ENCODE measurements at places on chromosomes 4 and X.

- DNase-seq, result no peak
Measured at GRCh38 chrX:103423955-103424638, 47.8 kb downstream of the BEX3 start.

- DNase-seq, result no peak
Measured at GRCh38 chr4:61200187-61200915, at the start of gene ADGRL3. Gene ADGRL3 (plus strand): TSS chr4:61200326.

GRCh38 chrX:40007756-40008705, 89.7 kb downstream of the BCOR start:
- no peak for DNase-seq

GRCh38 chr4:88866862-88867550, 169.4 kb upstream of the NAP1L5 start:
- DNase-seq, result no peak

- no peak for DNase-seq
Measured at GRCh38 chrX:150506020-150506419, 62.4 kb upstream of the MTM1 start.

DNA sequence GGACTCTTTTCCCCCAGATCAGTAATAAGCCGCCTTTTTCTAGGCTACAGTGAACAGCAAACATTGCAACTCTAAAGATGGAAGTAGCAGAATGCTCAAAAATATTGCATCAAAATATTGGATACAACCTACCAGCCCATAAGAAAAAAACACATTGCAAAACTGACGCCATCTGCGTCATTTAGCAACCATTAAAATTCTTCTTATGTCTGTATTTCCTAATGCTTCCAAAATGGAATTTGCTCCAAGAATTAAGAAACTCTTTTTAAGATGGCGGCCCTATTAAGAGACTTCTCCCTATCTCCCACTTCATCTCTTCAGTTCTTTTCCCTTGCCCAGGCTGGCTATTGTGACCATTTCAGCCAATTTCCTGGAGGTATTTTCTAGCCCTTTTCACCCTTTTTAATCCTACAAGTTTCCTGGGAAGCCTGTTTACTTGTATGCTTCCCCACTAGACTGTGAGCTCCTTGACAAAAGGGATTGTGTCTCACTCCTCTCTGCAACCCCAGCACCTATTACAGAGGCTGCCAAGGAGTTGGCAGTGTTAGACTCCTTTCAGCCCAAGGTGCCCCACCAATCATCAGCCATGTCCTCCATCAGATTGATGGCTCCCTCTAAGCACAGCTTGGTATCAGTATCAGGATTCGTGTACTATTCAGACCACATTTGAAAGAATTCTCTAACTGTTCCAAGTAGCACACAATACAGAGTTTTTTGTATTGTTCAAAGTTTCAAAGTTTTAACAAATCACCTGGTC, 4.4 kb downstream of the GPC3 start:
- DNase-seq, result no peak

- DNase-seq, result no peak
Measured at GRCh38 chrX:10569946-10570345, 50.4 kb downstream of the MID1 start.

- DNase-seq, result no peak
Measured at GRCh38 chr4:140654495-140654814, 85.7 kb upstream of the UCP1 start.

- DNase-seq, result no peak
Measured at GRCh38 chr4:84915396-84915780, 51.1 kb downstream of the WDFY3 start.

DNA sequence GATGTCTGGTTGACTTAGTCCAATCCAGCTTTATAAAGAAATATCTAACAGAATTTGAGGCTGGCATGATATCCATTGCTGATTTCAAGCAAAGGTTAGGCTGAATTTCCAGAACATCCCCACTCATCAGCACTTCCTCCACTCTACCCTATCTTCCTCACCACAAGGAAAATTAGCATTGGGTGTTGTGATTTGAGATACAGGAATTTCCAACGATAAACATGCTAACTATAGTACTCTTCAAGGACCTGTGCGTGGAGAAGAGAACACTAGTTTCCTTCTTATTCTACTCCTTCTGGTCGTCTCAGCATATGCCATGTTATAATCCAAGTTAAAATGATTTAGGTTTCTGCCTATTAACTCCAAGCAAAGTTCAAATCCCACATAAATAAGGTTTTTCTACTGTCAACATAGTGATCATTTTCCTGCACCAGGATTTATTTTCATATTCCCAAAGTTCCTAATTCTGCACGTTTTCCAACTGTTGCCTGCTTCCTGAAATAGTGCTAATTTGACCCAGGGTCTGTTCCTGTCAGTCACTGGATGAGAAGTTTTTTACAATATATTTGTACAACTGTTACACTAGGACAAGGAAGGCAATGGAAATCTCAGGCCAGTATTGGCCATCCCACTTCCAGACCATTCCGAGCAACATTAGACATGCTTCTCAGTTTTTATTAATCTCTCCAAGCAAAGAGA, 177.6 kb upstream of the EDNRA start:
- DNase-seq, result no peak

All from CD4-positive, alpha-beta T cell treated with Interleukin-1 beta for 1 hour (primary cell).